HCT116 (cell line): ENCODE measurements at places on chromosomes 7 and 10. TPM values are rescaled to one million over a fixed set of nuclear protein-coding genes. Genes with fewer than 3 reads are reported as not detected.

DNA sequence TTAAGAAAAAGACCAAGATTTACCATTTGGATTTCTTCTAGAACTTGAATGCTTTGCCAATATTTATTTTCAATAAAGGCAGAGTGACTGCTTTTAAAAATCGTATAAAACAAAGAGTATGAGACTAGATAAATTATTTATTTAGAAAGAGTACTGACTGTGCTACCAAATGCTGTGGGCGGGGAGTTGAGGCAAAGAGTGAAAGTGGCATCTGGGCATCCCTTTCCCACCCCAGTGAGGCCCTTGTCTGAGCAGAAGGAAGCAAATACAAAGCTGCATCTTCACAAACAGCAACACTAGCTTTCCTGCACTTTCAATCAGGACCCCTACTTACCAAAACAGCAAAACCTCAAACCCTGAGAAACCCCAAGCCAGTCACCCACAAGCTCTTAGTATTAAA is 34.9 kb downstream of the ITGB1 start:
- no peak overlapping the region for H3K27ac ChIP-seq
- DNase-seq, result no peak
- H3K4me1 ChIP-seq, result no peaks in the 10 kb centered on the region
- H3K36me3 ChIP-seq, result peaks cover 85% of the 10 kb centered on the region

GRCh38 chr7:28442540-28443420 is 30.5 kb downstream of the CREB5 start:
- peaks cover 84% of the 10 kb centered on the region for H3K27me3 ChIP-seq
- no peaks in the 10 kb centered on the region for H3K4me1 ChIP-seq
- no peak for DNase-seq
- no peak overlapping the region for H3K4me3 ChIP-seq
- H3K27ac ChIP-seq, result no peak overlapping the region
- H3K36me3 ChIP-seq, result no peaks in the 10 kb centered on the region

GRCh38 chr7:72405418-72405817 is 6.7 kb downstream of the CALN1 start:
- H3K27ac ChIP-seq, result no peak overlapping the region
- H3K36me3 ChIP-seq, result no peaks in the 10 kb centered on the region
- peaks cover 16% of the 10 kb centered on the region; the same call in 1 of the 2 replicates for H3K27me3 ChIP-seq
- H3K4me3 ChIP-seq, result no peak overlapping the region
- no peaks in the 10 kb centered on the region for H3K4me1 ChIP-seq

DNA sequence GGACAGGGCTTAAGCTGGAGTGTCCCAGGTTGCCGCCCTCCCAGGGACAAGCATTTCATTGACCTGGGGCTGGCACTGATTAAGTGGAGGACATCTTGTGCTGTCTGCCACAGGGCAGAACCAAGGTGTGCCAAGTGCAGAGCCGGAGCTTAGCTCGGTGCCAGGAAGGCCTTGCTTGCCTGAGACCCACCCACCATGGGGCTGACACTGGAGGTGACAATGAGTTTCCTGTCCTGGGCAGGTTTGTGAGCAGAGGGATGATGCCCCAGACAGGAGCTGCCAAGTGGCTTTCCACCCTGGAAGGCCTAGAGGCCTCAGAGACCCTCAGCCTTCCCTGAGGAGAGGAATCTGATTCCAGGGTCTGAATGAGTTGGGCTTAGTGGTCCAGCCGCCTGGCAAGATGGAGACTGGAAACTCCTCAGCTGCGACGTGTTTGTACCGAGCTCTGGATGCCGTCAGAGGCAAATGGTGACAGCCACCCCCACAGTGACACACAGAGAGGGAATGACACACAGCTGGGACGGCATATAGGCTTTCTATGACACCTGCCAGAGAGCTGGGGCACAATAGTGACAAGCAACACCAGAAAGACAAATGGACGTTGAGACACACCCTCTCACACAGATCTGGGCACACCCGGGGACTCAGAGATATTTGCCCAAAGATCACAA is 2.6 kb downstream of the ADCYAP1R1 start:
- no peak for DNase-seq
- no peaks in the 10 kb centered on the region for H3K27me3 ChIP-seq
- H3K4me1 ChIP-seq, result no peaks in the 10 kb centered on the region; the same call in 1 of the 2 replicates
- H3K4me3 ChIP-seq, result no peak overlapping the region

DNA sequence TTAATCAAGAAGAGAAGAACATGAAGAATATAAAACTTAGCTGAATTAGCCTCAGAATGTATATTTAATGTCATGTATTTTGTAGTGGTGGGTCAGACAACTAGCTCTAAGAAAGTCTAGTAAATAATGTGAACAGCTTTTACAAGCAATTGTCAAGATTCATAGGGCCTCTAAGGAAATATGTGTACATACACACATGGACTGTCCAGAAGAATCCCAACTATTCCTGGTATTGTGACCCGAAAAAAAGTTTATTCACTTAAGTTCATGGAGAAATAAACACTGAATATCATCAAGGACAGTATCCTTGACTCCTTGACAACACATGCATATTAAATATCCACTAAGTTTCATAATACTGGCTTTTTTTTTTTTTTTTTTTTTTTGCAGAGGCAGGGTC is 11.4 kb upstream of the TWIST1 start:
- no peak overlapping the region for H3K27ac ChIP-seq
- H3K4me3 ChIP-seq, result no peak overlapping the region
- no peaks in the 10 kb centered on the region for H3K27me3 ChIP-seq
- H3K36me3 ChIP-seq, result no peaks in the 10 kb centered on the region
- no peak for DNase-seq
- no peaks in the 10 kb centered on the region for H3K4me1 ChIP-seq

ERVW-1 gene
- total RNA-seq, result not detected

GRCh38 chr7:32043688-32044087 is 26.5 kb downstream of the PDE1C start:
- DNase-seq, result no peak
- H3K27ac ChIP-seq, result no peak overlapping the region
- no peak overlapping the region for H3K4me3 ChIP-seq
- H3K27me3 ChIP-seq, result peaks cover 8% of the 10 kb centered on the region; the same call in 1 of the 2 replicates
- H3K36me3 ChIP-seq, result no peaks in the 10 kb centered on the region

DNA sequence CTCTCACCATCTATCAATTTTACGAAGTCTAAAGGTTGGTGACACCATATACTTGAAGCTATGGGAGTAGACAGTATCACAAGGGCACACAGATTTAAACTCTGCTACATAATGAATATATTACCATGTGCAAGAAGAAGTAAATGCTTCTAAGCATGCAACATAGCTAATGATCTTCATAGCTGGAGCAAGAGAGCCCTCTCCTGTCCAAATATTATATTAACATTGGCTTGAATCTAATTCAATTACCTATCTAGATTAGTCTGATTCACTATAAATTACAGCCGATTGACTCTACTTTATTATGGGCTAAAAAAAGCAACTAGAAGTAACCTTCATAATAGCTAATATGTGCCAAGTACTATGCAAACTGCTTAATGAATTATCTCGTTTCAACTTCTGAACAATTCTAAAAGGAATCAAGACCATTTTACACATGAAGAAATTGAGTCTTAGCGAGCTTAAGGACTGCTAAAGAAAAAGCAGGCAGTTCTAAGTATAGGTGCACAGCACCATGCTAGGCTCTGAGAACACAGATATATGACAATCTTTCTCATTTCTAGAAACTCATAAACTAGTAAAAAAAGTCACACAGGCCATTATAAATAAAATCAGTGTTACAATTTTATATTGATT is 21.9 kb downstream of the FRA10AC1 start:
- no peak overlapping the region for H3K27ac ChIP-seq
- H3K4me1 ChIP-seq, result no peaks in the 10 kb centered on the region
- H3K36me3 ChIP-seq, result peaks cover 5% of the 10 kb centered on the region; the same call in 1 of the 2 replicates
- H3K4me3 ChIP-seq, result no peak overlapping the region
- no peaks in the 10 kb centered on the region for H3K27me3 ChIP-seq

DNA sequence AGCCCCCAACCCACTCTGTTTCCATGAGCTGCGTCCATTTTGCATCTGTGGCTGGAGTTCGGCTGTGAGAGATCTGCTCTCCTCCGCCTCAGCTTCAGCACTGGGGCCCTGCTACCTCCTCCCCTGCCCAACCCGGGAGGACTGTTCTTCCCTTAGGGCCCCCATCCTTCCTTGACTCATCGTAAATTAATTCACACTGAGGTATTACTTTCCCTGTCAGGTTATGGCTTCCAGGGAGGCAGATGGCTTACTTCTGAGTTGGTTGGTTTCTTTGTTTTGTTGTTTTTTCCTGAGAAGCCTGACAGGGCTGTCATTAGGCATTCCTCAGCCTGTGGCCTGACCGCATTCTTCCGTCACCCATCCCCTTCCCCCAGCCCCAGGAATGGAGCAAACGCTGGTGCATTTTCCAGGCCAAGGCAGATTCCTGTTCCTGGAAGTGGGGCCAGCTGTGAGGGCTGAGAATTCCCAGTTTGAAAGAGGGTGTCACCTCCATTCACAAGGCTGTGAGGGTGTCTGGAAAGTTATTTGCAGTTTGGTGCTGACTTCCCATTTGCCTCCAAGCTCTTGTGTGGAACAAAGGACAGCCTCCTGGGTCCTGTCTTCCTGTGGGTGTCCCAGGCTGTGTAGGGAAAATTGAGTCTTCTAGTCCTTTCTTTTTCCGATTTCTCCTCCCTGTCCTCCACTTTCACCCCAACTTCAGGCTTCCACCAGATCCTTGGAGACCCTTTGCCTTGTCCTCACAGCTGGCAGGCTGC is 11.7 kb downstream of the CPA5 start:
- peak; percentile 68 for DNase-seq
- H3K36me3 ChIP-seq, result no peaks in the 10 kb centered on the region
- peak overlapping the region; percentile 80 for H3K27ac ChIP-seq

PTPRZ1 gene
- 0.25 TPM for total RNA-seq

MPLKIP gene
- total RNA-seq, result 49.4 TPM

BICC1 gene
- total RNA-seq, result not detected

DNA sequence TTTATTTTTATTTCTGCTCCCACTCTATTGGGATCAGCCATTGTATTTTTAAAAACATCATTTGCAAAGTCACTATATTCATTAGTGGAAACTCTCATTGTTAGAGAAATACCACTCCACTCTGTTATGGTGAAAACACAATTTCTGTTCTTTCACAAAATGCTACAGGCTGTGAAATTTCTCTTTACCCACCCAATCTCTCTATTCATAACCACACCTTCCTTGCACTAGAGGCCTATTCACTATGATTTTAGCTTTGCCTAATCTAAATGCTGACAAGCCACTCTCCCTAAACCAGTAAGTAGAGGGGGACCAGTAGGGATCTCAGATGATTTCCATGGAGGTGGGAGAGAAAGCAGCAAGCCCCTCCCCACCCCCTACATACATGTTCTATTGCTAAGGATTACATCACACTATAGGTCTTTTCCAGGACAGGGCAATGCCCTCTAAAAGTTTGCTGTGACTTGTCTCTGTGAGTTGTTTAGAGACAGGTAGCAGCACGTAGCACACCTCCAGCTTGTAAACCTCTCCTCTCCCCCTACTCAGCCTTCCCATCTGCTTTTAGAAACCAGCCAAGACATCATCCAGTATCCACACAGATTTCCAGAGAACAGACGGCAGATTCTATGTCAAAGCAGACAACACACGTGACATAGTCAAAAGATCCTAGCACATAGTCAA is 58.3 kb upstream of the PPP1R3C start:
- no peaks in the 10 kb centered on the region for H3K27me3 ChIP-seq
- no peak overlapping the region for H3K4me3 ChIP-seq
- H3K4me1 ChIP-seq, result no peaks in the 10 kb centered on the region
